Panc1 (cell line): ENCODE measurements at places on chromosomes 6 and 20.

DNA sequence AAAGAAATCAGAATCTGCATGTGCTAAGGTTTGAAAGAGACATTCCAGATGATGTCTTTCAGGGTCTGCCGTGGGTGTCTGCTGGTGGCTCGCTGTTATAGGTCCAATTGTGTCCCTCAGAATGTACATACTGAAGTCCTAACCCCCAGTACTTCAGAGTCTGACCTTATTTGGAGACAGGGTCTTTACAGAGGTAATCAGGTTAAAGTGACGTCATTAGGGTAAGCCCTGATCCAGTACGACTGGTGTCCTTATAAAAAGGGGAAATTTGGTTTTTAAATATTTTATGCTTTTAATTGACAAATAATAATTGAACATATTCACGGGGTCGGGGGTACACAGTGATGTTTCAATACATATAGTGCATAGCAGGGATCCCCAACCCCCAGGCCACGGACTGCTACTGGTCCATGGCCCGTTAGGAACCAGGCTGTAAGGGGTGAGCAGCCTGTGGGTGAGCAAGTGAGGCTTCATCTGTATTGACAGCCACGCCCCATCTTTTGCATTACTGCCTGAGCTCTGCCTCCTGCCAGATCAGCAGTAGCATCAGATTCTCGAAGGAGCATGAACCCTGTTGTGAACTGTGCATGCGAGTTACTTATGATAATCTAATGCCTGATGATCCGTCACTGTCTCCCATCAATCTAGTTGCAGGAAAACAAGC, 33.2 kb upstream of the SLC22A23 start:
- no peak for DNase-seq

DNA sequence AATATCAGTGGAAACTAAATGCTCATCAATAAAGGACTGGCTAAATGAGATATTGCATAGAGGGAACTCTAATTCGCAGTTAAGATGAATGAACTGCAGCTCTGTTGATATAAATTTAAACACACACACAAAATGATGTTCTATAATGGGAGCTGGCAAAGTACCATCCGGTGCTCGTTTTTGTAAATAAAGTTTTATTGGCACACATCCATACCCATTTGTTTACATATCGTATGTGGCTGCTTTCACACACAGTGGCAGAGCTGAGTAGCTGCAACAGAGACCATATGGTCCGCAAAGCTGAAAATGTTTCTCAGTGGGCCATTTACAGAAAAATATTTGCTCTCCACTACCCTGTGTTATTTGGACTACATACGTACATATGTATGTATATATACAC, 120.7 kb downstream of the EDN3 start:
- DNase-seq = no peak

DNA sequence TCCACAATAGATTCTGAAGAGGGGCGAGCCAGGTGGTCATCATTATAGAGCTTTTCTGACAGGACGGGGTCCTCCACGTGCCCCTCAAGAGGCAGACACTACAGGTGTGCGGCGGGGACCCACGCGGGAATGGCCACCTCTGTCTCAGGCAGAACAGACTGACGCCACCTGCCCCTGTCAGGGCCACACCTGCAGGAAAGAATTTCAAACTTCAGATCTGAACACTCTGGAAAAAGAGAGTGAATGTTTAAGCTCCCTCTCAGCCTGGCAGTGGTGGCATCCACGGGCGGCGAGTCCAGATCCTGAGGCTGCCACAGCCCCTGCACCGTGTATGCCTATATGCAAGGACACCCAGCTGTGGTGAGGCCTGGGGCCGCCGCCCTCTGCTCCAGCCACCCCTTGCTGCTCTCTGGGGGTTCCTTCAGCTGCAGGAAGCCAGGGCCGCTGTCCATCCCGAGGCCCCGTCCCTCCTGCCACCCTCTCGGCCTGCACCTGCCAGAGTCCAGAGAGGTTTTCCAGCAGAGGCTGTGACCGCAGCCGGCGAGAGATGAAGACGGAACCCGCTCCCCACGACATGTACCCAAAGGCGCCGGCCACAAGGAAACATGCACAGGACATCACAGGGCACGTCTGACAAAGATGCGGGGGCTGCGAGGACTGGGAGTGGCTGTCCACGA, 234.9 kb downstream of the ERMARD start:
- no peak for DNase-seq

- DNase-seq = no peak
These were observed 596.8 kb upstream of the JAG1 start for GRCh38 chr20:11270566-11270965.

GRCh38 chr20:32828029-32828680, 8.4 kb downstream of the MAPRE1 start:
- DNase-seq = no peak

GRCh38 chr6:149026530-149026942, 279.7 kb downstream of the UST start:
- DNase-seq = no peak

GRCh38 chr20:59295531-59295930, 4.9 kb upstream of the EDN3 start:
- no peak for DNase-seq

DNA sequence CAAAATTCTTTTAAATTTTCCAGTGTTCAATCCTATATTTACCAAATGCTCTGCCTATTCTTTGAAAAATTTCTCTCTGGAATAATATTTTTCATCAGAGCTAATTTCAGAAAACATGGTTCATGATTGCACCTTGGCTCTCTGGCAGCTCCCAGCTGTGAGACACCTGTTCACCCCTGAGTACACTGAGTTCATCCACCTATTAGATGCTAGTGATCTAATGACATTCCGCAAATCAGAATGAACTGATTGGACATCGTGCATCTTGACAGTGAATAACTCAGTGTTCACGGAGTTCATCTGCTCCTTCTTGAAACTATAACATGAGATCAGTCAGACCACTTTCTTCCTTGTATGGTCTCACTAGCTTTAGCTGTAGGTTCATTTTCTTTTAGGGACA, 3.9 kb upstream of the SHPRH start:
- no peak for DNase-seq

GRCh38 chr6:76250666-76251065, 178.2 kb upstream of the IMPG1 start:
- no peak for DNase-seq

GRCh38 chr6:5567352-5567751, 306.0 kb downstream of the FARS2 start:
- no peak for DNase-seq

- no peak for DNase-seq
These were observed 136.4 kb downstream of the MTFR2 start for GRCh38 chr6:136113736-136114173.

DNA sequence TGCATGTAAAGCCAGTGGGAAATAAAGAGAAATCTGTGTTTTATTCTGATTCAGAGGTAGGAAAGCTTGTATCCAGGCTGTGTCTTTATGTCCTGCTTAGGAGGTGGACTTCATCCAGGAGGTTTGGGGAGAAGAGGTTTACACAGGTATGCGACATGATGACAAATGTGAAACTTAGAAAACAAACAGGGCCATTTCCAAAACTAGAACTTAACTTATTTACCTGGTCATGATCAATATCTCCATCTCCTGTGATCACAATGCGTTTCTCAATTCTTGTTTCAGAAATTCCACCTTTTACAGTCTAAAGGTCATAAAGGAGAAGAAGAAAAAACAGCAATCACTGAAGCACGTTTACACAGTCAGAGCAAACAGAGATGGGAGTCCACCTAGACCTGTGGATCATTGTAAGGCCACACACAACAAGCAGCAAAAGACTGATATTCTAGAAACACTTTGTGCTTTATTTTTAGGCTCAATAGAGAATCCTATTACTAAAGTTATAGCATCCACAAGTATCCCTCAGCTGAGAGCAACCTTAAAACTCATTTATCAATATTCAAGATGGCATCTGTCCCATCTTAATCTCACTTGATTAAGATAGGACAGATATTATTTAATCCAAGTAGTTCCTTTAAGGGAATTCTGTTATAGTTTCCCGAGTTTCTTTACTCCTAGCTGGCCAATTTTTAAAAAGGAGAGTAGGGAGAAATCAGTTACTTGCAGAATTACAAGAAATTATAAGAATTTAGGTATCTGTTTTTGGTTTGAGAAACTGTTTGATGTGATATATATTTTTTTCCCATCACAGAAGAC, 36.4 kb downstream of the SMLR1 start:
- no peak for DNase-seq

GRCh38 chr6:156398966-156399365, 378.2 kb upstream of the ARID1B start:
- DNase-seq = no peak

GRCh38 chr6:29557320-29557719, 2.2 kb downstream of the UBD start:
- DNase-seq = no peak

DNA sequence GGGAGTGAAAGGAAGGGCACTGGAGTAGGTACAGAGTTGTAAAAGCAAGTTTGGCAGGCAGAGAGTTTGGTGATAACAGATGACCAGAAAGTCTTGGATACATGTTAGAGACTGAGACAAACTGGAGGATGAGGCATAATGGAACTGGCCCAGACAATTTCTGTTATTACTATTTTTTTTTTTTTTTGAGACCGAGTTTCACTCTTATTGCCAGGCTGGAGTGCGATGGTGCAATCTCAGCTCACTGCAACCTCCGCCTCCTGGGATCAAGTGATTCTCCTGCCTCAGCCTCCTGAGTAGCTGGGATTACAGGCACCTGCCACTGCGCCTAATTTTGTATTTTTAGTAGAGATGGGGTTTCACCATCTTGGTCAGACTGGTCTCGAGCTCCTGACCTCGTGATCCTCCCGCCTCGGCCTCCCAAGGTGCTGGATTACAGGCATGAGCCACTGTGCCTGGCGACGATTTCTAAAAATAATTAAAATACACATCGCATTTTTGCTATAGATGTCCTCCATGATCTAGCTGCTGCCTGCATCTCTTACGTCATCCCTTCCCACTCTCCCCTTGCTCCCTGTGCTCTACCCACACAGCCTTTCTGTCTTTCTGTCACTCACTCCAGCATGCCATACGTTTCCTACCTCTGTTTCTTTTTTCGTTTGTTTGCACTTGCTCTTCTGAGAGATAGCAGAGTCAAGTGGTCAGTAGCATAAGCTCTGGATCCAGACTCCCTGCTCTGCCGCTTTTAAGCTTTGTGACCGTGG, 23.5 kb downstream of the MAPK14 start:
- no peak for DNase-seq

DNA sequence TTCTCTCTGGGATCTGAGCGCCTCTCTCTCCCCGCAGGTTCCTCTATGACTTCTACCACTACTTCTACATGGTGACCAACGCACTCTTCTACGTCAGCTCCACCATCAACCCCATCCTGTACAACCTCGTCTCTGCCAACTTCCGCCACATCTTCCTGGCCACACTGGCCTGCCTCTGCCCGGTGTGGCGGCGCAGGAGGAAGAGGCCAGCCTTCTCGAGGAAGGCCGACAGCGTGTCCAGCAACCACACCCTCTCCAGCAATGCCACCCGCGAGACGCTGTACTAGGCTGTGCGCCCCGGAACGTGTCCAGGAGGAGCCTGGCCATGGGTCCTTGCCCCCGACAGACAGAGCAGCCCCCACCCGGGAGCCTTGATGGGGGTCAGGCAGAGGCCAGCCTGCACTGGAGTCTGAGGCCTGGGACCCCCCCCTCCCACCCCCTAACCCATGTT, 36.3 kb upstream of the MRGBP start:
- no peak for DNase-seq

GRCh38 chr6:107704347-107705013, 119.6 kb downstream of the SCML4 start:
- peak; percentile 7 for DNase-seq

- DNase-seq = no peak
These were observed 81.6 kb downstream of the OLIG3 start for GRCh38 chr6:137412562-137412961.

DNA sequence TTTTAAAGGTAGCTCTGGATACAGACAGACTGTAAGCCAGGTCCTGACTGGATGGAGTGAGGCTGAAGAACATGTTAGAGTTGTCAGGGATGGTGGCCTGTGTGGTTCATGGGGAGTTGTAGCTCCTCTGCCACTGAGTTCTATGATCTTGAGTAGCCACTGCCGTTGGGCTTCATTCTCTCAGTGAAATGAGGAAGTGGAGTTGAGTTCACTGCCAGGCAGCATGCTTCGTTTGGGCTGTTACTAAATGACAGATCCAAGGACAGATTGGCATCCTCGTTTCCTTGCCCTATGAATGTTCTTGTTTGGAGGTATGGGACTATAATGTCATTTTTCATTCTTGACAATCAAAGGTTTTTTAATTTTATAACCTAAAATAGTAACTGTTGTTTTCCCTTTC, 37.2 kb downstream of the SCAND1 start:
- DNase-seq = no peak

- no peak for DNase-seq
These were observed 341.3 kb downstream of the TAF4 start for GRCh38 chr20:61724376-61724775.

- no peak for DNase-seq
These were observed 11.0 kb upstream of the TCP11 start for GRCh38 chr6:35152067-35152707.

- no peak for DNase-seq
These were observed 248.8 kb downstream of the KHDC1L start for GRCh38 chr6:72976484-72976883.

GRCh38 chr6:162260027-162260426, 467.5 kb downstream of the PRKN start:
- DNase-seq = no peak

DNA sequence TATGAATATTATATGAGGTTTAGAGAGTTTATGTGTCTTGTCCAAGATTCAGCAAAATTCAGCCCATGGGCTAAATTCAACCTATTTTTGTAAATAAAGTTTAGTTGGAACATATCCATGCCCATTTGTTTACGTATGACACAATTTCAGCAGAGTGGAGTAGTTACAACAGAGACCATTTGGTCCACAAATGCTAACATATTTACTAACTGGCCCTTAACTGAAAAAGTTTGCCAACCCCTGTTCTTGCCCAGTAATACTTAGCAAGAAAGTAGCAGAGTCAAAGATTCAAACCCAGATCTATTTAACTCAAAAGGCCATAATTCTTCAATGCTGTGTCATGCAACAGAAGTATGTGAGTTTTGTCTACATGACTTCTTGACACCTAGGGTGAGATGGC, 561.0 kb downstream of the PTPRT start:
- no peak for DNase-seq

DNA sequence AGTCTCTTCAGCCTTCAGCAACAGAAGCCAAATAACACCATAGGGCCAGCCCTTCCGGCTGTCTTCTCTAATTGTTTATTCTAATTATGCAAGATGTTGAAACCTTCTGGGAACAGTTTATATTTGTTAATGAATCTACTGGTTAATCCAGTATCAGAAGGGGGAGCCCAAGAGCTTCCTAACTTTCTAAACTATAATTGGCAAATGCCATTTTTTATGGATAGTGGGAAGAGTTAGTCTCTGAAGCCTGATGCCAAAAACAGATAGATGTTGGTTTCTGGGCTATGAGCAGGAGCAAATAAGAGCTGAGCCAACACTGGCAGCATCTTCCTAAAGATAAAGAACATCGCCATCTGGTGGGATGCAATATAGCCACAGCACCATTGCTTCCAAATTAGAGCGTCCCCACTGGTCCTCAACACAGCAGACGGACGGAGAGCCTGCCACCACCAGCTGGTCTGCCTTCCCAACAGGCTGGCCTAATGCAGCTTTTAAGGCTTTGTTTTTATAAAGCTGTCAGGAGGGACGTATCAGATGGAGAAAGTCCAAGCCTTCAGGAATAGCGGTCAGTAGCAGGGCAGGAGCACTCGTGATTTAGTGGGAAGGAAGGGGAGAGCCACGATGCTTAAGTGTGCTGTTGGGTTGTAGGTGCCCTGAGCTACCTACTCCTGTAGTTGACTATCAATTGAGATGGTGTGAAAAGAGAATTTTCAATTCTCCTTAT, 118.8 kb downstream of the RALGAPA2 start:
- peak; percentile 17 for DNase-seq
